Upper lobe of left lung (tissue), 6 donors: ENCODE measurements at places on chromosomes 11 and 22. TPM values are rescaled to one million over a fixed set of nuclear protein-coding genes. Genes with fewer than 3 reads are reported as not detected.

Gene OVOL1
- total RNA-seq: 0.76 TPM

Gene KRTAP5-9
- total RNA-seq: not detected

Gene MOGAT2
- total RNA-seq: 0.13 TPM

Gene DDT
- total RNA-seq: 117 TPM

Gene RAB36
- total RNA-seq: 8.4 TPM

Gene PDE2A
- 22.5 TPM for total RNA-seq

Gene OR2D2
- total RNA-seq: 4.2 TPM
